ENCODE measurements at places on chromosomes 12 and 14.

DNA sequence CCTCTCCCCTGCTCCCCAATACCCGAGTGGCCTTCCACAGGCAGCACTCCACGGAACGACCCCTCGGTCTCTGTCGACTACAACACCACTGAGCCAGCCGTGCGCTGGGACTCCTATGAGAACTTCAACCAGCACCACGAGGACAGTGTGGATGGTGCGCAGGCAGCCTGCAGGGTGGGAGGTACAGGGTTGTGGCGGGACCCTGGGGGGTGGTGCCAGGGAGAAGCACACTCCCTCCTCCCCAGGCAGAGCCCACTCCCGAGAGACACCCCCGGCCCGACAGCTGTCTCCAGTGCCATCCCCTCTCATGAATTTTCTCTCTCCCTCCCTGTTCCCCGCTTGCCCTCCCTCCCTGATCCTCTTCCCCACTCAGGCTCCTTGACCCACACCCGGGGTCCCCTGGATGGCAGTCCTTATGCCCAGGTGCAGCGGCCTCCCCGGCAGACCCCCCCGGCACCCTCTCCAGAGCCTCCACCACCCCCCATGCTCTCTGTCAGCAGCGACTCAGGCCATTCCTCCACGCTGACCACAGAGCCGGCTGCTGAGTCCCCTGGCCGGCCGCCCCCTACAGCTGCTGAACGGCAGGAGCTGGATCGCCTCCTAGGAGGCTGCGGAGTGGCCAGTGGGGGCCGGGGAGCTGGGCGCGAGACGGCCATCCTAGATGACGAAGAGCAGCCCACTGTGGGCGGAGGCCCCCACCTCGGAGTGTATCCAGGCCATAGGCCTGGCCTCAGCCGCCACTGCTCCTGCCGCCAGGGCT, 9.0 kb downstream of the TNS2 start:
- no peak for DNase-seq

DNA sequence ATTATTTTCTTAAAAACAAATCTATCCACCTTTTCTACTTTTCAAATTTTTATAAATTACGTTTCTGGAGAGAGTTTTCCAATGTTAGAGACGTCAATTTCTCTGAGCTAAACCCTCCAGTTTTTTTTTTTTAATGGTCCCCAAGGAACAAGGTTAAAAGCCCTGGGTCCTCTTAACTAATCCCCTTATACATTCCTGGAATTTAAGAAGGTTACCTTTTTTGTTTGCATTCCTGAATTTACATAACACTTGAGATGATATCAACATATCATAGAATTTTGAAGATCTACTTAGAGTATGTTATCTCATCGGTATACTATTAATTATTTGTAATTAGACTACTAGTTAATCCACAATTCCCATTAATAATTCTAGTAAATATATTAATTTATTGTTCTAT, 662.2 kb upstream of the LRFN5 start:
- DNase-seq: no peak

- no peak for DNase-seq
Measured at GRCh38 chr12:52690351-52691075, 10.3 kb upstream of the KRT1 start.

DNA sequence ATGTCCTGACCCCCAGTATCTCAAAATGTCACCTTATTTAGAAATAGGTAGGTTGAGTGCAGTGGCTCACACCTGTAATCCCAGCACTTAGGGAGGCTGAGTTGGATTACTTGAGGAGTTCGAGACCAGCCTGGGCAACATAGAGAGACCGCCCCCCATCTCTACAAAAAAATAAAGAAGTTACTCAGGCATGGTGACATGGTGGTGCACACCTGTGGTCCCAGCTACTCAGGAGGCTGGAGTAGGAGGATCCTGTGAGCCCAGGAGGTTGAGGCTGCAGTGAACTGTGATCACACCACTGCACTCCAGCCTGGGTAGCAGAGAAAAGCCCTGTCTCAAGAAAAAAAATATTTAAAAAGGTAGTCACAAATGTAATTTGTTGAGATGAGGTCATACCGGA, 27.9 kb upstream of the RBM19 start:
- no peak for DNase-seq

DNA sequence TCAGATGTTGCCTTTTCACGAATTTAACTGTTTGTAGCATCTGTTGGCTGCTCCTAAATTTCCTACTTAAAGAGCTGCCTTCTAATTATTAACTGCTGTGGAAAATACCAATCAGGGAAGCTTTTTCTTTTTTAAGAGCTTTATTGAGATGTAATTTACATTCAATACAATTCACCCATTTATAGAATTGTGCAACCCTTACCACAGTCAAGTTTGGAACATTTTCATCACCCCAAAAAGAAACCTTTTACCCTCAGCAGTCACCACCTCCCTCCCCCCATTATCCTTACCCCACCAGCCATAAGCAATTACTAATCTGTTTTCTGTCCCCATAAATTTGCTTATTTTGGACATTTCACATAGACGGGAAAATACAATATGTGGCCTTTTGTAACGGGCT, 1.4 kb downstream of the PCNX4 start:
- DNase-seq: no peak

GRCh38 chr12:45292486-45293195, 76.7 kb downstream of the ANO6 start:
- no peak for DNase-seq

DNA sequence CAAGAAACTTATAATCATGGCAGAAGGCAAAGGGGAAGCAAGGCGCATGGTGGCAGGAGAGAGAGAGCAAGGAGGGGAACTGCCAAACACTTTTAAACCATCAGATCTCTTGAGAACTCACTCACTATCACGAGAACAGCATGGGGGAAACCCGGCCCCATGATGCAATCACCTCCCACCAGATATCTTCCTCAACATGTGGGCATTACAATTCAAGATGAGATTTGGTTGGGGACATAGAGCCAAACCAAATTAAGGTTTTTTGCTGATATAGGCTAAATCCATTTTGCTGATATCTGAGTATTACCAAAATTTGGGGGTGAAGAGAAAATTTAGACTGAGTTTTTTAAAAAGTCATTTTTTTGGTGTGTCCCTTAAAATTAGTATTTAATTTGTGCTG, 54.9 kb upstream of the TMX1 start:
- DNase-seq: no peak

DNA sequence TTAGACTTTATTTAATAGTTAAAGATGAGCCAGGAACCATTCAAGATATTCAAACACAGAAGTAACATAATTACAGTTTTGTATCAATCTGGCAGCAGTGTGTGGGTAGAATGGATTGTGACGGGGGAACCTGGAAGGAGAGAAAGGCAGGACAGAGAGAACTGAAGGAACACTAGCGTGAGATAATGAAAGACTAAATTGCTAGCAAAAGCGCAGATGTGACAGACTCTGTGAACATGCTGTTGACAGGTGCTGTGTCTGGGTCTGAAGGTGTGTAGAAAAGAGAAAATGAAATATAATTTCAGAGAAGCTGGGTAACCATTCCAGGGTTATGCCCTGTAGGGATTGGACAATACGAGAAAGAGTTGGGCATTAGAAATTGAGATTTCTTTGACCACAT, 372.3 kb downstream of the SYT1 start:
- DNase-seq: no peak

GRCh38 chr12:57213058-57213715, 3.4 kb upstream of the NXPH4 start:
- DNase-seq: peak; percentile 31

DNA sequence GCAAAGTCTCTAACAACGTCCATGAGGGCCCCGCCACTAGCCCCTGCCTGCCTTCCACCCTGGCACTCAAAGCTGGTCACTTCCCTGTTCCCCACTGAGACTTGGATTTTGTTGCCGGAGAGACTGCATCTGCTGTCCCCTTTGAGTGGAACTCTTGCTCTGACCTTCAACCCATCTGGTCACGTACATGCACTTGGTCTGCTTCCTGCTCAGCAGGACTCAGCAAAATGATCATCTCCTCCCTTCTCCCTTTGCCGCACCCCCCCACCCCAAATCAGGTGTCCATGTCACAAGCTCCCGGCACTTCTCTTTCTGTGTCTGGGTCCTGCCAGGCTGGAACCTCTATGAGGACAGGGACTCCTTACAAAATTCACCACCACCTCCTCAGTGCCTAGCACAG, 180.9 kb downstream of the CHST11 start:
- DNase-seq: no peak

- DNase-seq: no peak
Measured at GRCh38 chr14:101478096-101478495, 83.2 kb upstream of the DIO3 start.

DNA sequence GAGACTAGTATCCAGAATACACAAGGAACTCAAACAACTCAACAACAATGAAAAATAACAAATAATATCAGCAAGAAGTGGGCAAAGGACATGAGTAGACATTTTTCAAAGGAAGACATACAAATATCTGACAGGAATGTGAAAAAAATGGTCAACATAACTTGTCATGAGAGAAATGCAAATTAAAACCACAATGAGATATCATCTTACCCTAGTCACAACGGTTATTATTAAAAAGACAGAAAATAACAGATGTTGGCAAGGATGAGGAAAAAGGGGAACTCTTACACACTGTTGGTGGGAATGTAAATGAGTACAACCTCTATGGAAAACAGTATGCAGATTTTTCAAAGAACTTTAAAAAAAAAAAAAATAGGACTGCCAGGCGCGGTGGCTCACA, 20.4 kb downstream of the VWF start:
- DNase-seq: no peak

GRCh38 chr12:96098631-96099030, 63.2 kb upstream of the LTA4H start:
- DNase-seq: no peak

- no peak for DNase-seq
Measured at GRCh38 chr14:45246691-45247090, 6.3 kb downstream of the MIS18BP1 start.

GRCh38 chr12:125272383-125272933, 207.2 kb downstream of the AACS start:
- DNase-seq: no peak

DNA sequence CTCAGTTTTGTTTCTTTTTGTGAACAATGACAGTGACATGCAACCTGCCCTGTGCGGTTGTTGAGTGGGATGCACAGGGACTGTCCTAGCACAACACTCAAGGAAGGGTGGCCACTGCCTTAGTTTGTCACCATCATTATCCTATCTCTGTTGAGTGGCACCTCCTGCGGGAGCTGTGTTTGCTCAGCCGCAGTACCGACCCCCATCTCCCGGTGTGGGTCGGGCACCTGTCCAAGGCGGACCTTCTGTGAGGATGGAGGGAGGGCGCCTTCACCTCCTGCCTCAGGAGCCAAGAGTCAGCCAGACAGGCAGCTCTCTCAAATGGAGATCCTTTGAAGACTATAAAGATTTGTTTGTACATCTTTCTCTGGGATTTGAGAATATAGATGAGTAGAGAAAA, 142.1 kb downstream of the TSPAN9 start:
- no peak for DNase-seq

DNA sequence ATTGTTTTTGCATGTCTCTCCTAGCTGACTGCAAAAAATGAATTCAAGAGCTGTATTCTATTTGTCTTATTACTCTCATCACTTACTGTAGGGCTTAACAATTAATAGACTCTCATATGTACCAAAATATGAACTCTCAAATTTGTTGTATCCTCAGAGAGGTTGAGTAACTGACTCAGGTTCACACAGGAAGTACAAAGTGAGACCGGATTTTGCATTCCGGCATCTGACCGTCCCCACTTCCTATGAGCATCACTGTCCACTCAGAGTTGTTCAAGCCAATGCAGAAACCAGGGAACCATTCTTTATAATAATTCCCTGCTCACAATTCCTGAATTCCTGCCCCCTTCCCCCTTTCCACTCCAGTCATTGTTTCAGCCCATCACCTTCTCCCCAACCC, 113.3 kb upstream of the AMIGO2 start:
- no peak for DNase-seq

- no peak for DNase-seq
Measured at GRCh38 chr12:16884819-16885218, 278.9 kb upstream of the LMO3 start.

- no peak for DNase-seq
Measured at GRCh38 chr14:68630081-68630571, 162.7 kb downstream of the ZFP36L1 start.

DNA sequence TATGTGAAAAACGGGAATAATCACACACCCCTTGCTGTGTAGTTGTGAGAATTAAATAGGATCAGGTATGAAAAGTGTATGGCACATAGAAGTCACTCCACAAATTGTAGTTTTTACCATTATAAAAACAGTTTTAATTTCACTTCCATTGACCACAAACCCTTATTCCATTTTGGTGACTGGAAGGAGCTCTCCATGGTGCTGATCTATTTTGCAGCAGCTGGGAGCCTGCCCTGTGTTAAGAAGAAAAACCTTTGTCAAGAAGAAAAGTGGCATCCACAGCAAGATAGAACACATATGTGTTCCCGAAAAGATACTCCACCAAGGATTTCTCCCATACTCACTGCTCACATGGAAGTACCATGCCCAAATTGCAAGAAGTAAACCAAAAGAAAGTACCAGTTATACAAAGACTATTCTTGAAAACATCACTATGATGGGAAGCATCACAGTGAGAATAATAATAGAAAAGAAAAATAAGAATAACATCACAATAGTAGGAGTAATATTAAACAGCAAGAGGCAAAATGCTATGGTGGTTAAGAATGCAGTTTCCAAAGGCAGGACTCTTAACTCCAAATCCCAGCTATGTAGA, 58.7 kb downstream of the TUNAR start:
- no peak for DNase-seq

DNA sequence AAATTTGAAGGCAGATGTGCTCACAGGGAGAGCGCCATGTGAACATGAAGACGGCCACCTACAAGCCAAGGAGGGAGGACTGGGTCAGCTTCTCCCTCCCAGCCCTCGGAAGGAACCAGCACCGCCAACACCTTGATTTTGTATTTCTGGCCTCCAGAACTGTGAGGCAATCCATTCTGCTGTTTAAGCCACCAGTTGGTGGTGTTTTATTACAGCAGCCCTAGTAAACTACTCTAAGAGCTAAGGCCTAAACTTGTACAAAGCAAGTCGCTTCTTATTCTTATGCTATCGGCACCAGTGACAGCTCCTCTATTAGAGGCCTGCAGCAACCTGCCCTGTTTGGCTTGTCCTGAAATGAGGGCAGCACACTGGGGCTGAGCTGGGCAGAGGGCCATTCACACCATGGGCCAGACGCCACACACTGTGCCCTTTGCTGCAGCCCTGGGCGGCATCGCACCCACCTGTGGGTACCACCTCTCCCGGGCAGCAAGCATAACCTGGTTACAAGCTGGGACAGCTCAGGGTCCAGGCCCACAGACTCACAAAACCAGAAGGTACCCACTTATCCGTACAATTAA, 62.7 kb downstream of the NOS1 start:
- no peak for DNase-seq
